ENCODE measurements at places on chromosomes 3 and 15. TPM values are rescaled to one million over a fixed set of nuclear protein-coding genes. Genes with fewer than 3 reads are reported as not detected.

The CYP8B1 gene
- total RNA-seq: not detected

The XCR1 gene
- total RNA-seq: not detected

The EPB42 gene
- total RNA-seq: not detected

The USP4 gene
- total RNA-seq: 7.4 TPM

The REC114 gene
- not detected for total RNA-seq

The CFAP161 gene
- not detected for total RNA-seq

The COL8A1 gene
- 6.8 TPM for total RNA-seq

The BUB1B gene
- 20.3 TPM for total RNA-seq

The KCNAB1 gene
- 0.42 TPM for total RNA-seq

The PLSCR2 gene
- total RNA-seq: not detected

The COL7A1 gene
- total RNA-seq: 294 TPM

The FSIP1 gene
- 0.42 TPM for total RNA-seq

The CIAO2A gene
- total RNA-seq: 81.1 TPM

The TM4SF18 gene
- not detected for total RNA-seq

The DCBLD2 gene
- total RNA-seq: 74.5 TPM

The FURIN gene
- 106 TPM for total RNA-seq

The AGTR1 gene
- total RNA-seq: not detected

The HCLS1 gene
- 1.6 TPM for total RNA-seq

The FSTL1 gene
- total RNA-seq: 69.8 TPM

The LXN gene
- 3.6 TPM for total RNA-seq

The CPOX gene
- total RNA-seq: 50.1 TPM

The RHOA gene
- 389 TPM for total RNA-seq

The RYR3 gene
- total RNA-seq: not detected

The ALPK3 gene
- total RNA-seq: 0.28 TPM

The RPSA gene
- 2,734 TPM for total RNA-seq

The CKMT1B gene
- 86.0 TPM for total RNA-seq

The CD80 gene
- total RNA-seq: not detected

The RTP4 gene
- 0.07 TPM for total RNA-seq

The CEMIP gene
- total RNA-seq: 4.8 TPM

The SHF gene
- 4.7 TPM for total RNA-seq

The CASR gene
- not detected for total RNA-seq

The LYZL4 gene
- not detected for total RNA-seq

The PLA2G4E gene
- total RNA-seq: 5.1 TPM

The TGFBR2 gene
- total RNA-seq: 52.0 TPM

The TMCC1 gene
- total RNA-seq: 11.7 TPM

The CELF6 gene
- total RNA-seq: not detected

The GOLGA8T gene
- not detected for total RNA-seq

The ERICH6 gene
- total RNA-seq: not detected

The DTWD1 gene
- total RNA-seq: 15.8 TPM

The TNFAIP8L3 gene
- total RNA-seq: 1.0 TPM

The ACY1 gene
- total RNA-seq: 109 TPM

Data from airway epithelial cell (primary cell).